ENCODE measurements at places on chromosomes 3 and 15. TPM values are rescaled to one million over a fixed set of nuclear protein-coding genes. Genes with fewer than 3 reads are reported as not detected.

CSTA gene
- total RNA-seq, result not detected

IMPG2 gene
- total RNA-seq, result not detected

ARL8B gene
- 25.5 TPM for total RNA-seq

SLC28A1 gene
- total RNA-seq, result not detected

SAMD7 gene
- not detected for total RNA-seq

FGD5 gene
- total RNA-seq, result 12.2 TPM

OXTR gene
- total RNA-seq, result 7.8 TPM

GRCh38 chr3:71636482-71636881, 53.0 kb upstream of the FOXP1 start:
- DNase-seq, result no peak

DNA sequence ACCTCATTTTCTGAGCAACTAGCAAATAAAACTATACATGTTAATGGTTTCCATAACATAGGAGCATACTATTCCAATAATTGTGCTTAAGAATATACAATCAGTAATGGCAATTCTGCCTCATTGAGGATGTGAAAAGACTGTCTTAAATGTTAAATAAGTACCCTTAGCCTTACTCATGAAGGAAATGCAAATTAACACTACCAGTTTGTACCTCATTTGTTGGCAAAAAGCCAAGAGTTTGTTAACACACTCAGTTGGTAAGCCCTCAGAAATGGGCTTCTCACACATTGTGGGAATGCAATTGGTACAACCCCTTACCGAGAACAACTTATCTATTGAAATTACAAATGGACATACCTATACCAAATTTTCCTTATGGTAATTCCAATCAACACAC, 9.2 kb upstream of the STT3B start:
- DNase-seq, result no peak

DNA sequence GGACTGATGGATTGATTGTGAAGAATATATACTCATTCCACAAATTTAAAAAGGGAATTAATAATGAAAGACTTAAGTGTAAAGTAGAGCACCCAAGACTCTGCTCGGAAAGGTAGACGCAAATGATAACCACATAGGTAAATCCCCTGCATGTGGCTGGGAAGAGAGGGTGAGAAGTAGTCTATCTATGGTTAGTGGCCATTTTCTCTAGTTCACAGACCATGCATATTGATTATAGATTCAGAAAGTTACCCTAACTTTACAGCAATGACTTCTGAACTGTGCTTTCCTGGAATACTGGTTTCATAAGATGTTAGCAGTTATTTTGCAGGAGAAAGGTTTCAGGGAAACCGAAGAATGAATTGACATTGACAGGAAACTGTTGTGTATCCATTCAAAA, 51.7 kb downstream of the CASR start:
- no peak for DNase-seq

DNA sequence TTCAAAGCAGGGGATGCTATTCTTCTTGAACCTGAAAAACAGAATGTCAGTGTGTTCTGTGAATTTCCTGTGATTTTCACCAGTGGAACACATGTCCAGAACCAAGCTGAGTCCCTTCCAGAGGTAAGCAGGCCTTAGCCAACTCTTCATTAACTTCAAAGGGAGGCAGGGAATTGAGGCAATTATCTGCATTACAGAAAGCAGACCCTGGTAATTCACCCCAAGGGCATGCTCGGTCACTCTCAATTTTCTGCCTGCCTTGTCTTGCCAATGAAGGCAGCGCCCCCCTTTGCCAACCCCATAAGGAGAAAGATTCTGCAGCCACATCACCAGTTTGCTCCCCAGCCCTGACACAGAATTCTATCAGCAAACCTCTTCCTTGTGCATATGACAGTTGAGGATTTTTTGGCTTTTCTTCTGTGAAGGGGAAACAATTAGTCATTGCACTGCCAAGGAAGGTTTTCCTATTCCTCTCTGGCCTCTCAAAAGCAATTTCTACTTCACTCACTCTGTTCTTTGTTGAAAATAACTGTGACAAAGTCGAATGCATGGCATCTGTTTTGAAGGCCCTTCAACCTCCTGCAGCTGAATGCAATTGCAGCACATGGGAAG, 85.3 kb downstream of the HHLA2 start:
- DNase-seq, result peak; percentile 33
